ENCODE measurements at places on chromosomes 12 and 14.

GRCh38 chr14:80959496-80959895, 4.1 kb downstream of the TSHR start:
- peak; percentile 82 for DNase-seq

DNA sequence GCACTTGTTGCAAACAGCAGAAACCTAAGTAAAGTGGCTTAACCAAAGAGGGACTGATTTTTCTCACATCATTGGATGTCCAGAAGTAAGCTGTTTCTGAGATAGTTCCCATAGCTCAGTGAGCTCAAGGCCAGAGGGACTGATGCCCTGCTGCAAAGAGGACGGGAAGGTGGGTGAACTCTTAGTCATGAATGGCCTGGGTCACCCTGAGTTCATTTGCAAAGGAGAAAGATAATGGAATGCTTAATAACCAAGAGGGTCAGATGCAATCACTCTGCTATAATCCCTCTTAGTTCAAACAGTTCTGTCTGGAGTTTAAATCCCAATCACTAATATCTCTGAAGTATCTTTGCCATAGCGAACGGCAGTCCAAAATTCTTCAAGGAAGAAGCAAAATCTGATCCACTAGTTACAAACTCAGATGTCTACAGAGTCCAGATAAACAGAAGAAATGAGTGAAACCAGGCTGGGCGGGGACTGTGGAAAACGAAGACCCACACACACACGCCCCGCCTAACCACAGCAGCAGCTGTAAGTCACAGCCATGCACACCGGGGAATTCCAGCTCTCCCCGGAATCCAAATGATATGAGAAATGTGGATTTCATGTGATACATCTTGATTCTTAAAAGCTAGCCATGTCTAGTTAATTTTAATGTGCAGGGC, 289.5 kb downstream of the TMEM132D start:
- DNase-seq: no peak

- DNase-seq: no peak
Observed at GRCh38 chr12:74446466-74446865, 91.2 kb upstream of the ATXN7L3B start.

DNA sequence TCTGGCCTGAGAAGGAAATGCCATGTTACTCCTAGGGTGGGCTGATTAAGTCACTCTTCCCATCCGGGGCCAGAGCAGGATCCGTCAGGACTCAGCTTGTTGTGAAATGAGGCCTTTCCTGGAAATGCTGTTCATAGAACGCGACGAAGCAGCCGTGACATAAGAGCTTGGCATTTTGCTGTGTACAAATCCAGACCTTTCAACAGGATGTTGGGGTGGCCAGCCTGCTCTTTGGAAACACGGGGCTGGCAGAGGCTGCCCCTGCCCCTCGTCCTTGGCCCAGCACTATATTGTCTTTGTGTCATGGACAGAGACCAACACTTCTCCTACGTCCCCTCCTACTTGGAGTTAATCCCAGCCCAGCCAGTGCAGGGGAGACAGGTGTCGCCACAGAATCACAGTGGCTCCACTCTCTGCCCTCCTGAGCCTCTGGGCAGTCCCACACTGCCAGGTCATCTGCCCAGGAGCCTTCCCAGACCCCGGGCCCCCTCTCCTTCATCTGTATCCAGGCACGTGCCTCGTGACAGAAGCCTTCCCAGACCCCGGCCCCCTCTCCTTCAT, 18.6 kb upstream of the EIF5 start:
- DNase-seq: no peak

DNA sequence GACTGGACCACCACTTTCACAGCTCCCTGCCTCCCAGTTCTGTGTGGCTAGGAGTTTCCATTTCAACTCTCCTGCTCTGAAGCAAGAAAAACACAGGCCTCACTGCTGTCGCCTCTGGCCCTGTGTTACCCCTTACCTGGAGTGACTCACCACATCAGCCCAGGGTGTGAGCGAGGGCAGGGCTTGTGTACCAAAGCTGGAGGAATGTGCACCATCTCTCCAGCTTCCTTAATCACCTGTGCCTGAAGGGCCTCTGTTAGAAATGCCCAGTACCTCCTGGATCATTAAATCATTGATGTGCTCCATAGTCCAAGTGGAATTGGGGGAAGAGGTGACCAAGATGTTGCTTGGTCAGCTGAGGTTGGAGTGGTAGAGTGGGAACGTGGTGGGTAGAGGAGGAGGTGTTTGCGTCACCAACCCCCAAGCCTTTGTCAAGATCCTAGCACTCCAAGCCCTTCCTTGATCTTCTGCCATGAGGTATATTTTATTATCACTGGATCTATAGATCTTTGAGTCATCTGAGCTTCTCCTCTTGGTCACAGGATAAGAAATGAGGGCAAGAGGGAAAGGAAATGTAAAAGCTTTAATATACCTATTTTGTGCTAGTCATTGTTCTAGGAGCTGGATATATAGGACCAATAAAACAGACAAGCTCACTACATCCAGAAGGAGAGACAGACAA, 51.3 kb downstream of the SSPN start:
- DNase-seq: no peak

GRCh38 chr12:2461645-2462044, 333.1 kb upstream of the FKBP4 start:
- DNase-seq: no peak

- DNase-seq: no peak
Observed at GRCh38 chr14:83863042-83863774, 1666.7 kb upstream of the FLRT2 start.

DNA sequence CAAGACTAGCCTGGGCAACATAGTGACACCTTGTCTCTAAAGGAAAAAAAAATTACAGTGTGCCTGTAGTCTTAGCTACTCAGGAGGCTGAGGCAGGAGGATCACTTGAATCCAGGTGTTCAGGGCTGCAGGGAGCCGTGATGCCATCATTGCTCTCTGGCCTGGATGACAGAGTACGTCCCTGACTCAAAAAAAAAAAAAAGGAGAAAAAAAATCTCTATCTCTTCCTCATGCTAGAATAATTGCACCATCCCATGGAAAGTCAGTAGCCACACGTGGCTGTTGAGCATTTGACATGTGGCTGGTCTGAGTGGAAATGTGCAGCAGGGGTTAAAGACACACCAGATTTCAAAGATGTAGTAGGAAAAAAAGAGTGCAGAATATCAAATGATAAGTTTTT, 3.8 kb downstream of the RILPL1 start:
- DNase-seq: no peak

GRCh38 chr14:36451310-36452065, 68.5 kb downstream of the NKX2-1 start:
- DNase-seq: no peak

GRCh38 chr12:119020406-119021360, 39.3 kb downstream of the SRRM4 start:
- DNase-seq: no peak

DNA sequence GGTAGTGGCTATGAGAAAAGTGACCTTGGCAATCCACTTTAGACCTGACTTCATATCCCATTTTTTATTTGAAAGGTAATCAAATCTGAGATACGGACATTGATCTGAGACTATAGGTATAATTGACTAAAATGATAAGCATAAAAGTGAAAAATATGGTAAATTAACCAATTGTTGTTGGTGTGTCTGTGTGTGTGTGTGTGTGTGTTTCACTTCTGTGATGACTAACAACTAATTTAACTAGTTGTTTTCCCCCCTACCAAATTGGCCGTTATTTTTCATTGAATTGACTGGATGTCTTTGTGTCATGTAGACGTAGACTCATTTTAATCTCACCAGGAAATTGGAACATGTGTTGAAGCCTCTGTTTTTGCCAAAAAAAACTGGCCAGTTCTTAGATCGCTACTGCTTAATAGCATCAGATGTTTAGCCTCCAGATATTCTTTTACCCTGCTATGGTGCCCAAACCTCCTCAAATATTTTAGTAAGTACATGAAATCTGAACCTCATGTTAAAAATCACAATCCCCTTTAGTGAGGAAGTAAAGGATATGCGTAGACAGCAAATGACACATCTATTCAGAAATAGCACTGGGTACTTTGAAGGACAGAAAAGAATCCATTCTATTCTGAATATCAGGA, 395.0 kb downstream of the EGLN3 start:
- DNase-seq: no peak

- no peak for DNase-seq
Observed at GRCh38 chr12:89427508-89428156, 75.3 kb upstream of the DUSP6 start.

GRCh38 chr14:81430235-81430634, 30.1 kb upstream of the STON2 start:
- no peak for DNase-seq

DNA sequence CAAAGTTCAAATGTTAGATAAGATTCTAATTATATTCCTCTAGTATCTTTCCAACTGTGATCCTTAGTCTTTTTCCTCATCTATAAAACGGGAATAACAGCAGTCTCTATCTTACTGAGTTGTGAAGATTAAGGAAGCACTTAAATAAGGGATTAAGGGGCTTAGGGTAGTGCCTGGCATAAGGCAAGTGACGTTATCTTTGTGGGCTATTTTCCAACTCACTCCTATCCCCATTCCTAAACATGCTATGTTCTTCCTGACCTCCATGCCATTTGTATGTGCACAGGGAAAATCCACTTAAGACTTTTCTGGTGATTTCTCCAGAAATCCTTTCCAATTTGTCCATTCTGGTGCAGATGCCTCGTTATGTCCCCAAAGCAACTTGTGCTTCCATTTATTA, 33.3 kb downstream of the SUPT16H start:
- no peak for DNase-seq

DNA sequence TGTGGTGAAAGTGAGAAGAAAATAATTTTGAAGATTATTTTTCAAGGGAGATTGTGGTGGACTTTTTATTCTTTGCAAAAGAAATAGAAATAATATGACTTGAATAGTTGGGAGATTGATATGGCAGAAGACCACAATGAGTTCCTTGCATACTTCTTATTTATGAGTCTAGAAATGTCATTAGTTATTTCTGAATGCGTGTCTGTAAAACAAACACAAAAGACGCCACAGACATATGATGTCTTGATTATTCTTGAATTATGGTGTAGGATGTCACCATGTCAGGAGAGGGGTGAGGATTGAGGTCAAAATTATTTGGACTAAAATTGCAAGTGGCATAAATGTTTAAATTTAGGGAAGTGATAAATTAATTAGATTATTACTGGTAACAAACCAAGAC, 440.7 kb upstream of the PDE3A start:
- DNase-seq: no peak

GRCh38 chr12:122437656-122438121, 15.2 kb upstream of the CLIP1 start:
- DNase-seq: peak; percentile 79

- DNase-seq: no peak
Observed at GRCh38 chr12:6542209-6543009, 8.1 kb downstream of the GAPDH start.

Data from NCI-H1105 treated with DMSO at 0.1 percent for 48 hours (cell line).